RPMI8226 (cell line): ENCODE measurements at places on chromosomes 3 and 15.

GRCh38 chr15:75672646-75673425, 25.1 kb downstream of the SNX33 start:
- DNase-seq, result no peak

GRCh38 chr3:188348435-188349244, 194.7 kb downstream of the LPP start:
- DNase-seq, result no peak

GRCh38 chr3:162538906-162539305, 1042.3 kb downstream of the OTOL1 start:
- no peak for DNase-seq

- DNase-seq, result no peak
These were observed 7.9 kb downstream of the PRRT3 start for GRCh38 chr3:9944271-9944670.

DNA sequence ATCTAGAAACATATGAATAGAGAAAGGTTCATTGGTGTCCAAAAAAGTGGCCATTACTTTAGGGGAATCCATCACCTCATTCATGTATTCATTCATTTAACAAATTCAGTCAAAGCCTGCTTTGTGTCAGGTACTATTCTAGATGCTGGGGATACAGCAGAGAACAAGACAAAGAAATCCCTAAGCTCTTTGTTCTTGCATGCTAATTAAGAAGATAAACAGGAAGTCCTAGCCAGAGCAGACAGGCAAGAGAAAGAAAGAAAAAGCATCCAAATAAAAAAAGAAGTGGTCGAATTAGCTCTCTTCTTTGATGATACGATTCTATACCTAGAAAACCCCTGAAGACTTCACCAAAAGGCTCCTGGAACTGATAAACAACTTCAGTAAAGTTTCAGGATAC, 12.4 kb upstream of the ZMAT3 start:
- DNase-seq, result no peak

DNA sequence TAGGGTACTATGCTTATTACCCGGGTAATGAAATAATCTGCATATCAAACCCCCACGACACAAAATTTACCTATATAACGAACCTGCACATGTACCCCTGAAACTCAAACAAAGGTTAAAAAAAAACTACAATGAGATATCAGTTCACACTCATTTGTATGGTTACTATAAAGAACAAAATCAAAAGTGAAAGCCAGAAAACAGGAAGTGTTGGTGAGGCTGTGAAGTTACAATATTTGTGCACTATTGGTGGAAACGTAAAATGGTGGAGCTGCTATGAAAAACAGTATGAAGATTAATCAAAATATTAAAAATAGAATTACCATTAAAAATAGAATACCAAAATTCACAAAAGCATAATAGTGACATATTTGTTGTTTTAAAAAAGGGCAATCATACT, 128.9 kb downstream of the ZIC1 start:
- DNase-seq, result no peak

- no peak for DNase-seq
These were observed 494.3 kb upstream of the KCNMB2 start for GRCh38 chr3:178041931-178042330.

GRCh38 chr3:38122712-38123290, 14.1 kb downstream of the ACAA1 start:
- DNase-seq, result no peak

DNA sequence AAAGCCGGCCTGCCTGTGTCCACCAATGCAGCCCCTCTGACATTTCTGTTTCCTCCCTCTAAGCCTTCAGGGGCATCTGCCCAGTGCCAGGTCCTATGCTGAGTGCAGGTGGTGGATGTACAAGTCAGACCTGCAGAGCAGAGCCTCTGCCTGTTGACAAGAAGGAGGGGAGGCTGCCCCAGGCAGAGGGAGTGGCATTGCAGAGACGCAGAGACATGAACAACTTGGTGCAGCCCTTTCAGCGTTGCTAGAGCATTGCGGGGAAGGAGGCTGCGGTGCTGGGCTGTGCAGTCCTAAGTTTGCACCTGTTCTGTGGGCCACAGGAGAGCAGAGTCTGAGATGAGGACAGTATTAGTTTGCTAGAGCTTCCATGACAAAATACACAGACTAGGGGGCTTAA, 65.2 kb downstream of the LSM3 start:
- no peak for DNase-seq

- no peak for DNase-seq
These were observed 110.8 kb downstream of the ADCY5 start for GRCh38 chr3:123337948-123338619.

DNA sequence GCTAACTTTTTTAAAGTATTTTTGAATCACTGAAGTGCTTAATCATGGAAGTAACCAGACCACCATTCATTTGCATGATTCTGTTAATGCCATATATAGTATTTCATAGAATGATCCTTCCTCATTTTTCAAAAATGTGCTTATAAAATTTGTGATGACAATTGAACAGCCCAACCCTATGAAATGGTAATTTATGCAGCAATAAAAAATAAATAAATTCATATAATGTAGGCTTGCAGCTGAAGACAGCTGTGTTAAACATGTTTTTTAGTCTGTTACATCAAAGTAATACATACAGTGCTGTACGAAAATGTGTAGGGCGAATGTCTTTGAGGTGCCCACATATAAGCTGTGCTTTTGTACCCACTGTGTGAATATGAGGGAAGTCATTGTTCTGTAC, 131.7 kb downstream of the FILIP1L start:
- no peak for DNase-seq

- no peak for DNase-seq
These were observed 501.5 kb upstream of the THBS1 start for GRCh38 chr15:39079296-39079847.

DNA sequence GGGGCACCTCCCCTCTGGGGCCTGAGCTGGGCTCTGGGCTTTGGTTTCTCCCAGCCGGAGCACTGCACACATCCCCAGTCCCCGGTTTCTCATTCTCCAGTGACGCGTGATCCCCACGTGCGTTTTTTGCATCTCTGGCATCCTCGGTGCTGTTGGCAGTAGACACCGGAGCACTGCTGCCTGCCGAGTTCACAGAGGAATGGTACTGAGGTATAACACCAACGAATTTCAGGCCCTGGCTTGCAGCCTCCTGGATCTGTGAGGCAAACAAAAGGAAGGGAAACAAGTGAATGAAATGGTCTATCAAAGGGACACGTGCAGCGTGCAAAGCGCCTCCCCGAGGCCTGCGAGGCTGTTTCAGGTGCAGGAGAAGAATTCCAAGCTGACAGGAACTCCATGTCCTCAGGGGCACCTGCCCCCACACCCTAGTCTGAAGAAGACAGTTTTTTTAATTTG, 112.9 kb downstream of the OXNAD1 start:
- DNase-seq, result no peak

DNA sequence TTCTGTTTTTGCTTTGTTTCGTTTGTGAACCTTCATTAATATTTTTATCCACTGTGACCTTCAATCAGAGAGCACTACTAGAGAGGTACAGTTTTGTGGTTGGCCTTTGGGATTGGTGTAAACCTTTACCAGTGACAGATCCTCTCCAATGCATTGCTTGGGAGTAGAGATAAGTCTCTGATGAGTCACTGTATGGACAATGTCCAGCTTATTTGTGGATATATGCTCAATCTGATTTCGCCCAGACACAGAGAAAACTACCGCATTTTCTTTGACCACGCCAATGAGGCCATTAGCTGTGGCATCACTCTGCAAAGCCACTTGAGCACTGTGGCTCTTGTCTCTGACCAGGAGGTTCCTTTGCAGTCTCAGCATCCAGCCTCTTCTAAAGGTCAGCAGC, 964.7 kb downstream of the TUSC7 start:
- DNase-seq, result no peak

DNA sequence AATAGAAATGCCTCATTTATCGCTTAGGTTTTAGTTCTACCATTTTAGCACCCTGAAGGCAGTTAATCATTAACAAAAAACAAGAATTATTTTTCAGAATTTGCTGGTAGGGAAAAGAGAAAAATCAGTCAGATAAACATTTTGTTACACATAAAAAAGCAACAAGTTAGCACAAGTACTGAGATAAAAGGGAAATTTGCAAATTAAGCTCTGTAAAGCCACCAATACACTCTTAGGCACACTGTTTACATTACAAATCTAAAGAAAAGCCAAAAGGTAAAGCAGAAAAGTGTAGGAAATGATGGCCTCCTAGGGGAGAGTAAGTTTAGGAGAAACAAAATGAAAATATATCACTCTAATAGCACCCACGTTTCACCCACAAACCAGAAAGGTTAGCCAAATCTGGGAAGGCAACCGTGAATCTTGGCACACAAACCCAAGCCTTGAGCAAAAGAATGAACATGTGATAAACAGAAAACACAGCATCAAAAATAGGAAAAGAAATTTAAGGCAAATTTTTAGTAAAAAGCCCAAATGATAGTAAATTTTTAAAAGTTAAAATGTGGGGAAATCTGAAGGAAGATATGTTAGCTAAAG, 1.6 kb upstream of the SATB1 start:
- DNase-seq, result no peak

DNA sequence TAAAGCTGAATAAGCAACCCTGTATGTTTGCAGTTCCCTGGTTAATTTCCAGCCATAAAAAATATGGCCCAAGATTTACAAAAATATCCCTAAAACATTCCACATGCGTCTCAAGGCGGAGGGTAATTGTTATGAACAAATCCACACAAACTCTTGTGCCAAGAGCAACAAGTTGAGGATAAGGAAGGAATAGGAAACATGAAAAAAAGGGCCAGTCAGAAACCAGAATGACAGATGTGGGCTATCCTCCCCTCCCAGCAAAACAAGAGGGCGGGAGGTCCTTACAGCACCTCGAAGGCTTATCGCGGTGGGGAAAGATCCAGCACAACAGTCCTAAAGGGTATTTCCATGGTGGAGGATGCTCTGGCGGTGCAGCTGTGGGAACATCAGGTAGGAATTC, 155.6 kb upstream of the HES1 start:
- DNase-seq, result no peak

- no peak for DNase-seq
These were observed 231.9 kb upstream of the SEMA6D start for GRCh38 chr15:47485419-47485818.

DNA sequence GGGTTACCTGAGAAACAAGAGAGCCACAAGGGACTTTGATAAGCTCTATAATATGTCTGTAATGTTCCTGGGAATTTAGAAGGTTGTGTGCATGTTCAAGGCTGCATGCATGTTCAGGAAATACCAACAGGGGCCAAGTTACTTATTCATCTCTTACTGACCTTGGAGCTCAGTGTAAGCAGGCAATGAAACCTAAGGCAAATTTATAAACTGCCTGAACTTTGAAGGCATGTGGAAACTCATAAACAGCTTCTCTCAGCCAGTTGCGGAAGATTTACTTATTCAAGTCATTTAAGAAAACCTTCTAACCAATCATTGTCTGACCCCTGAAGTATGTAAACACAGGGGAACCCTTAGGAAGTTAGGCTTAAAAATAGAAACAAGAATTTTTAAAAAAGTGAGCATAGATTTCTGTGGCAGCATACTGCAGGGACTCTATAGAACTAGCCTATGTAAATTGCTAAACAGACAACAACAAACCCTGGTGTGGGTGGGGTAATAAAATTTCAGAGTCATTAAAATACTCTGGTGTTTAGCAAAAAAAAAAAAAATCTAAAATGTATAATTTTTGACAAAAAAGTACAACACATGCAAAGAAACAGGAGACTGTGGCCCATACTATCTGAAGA, 57.2 kb downstream of the SLC15A2 start:
- DNase-seq, result no peak

- peak; percentile 67 for DNase-seq
These were observed 29.9 kb upstream of the TTC14 start for GRCh38 chr3:180571831-180572598.

- DNase-seq, result peak; percentile 66
These were observed 22.1 kb upstream of the POLG start for GRCh38 chr15:89356634-89357298.

- DNase-seq, result no peak
These were observed 396.1 kb downstream of the VGLL3 start for GRCh38 chr3:86594838-86595237.

DNA sequence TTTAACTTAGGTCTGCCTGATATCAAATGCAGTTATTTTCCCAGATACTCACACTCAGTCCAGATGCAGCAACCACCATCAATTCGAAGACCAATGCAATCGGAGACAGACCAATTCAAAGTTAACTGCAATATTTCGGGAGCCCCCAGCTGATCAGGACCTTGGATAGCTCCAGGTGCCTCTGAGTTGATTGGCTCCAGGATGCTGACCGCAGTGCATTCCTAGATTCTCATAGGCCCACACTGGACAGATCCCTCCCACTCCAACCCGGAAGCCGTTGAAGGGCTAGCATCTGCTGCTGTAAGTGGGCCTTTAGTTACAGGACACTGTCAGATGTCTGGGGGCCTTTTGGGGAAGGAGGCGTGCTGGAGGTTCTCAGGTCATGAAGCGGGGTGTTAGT, 89.5 kb upstream of the ATP2B2 start:
- DNase-seq, result peak; percentile 83

- no peak for DNase-seq
These were observed 155.4 kb upstream of the CCDC54 start for GRCh38 chr3:107221856-107222255.

- DNase-seq, result no peak
These were observed 1284.7 kb downstream of the ROBO1 start for GRCh38 chr3:78483090-78483489.

GRCh38 chr15:34043391-34043790, 4.4 kb upstream of the AVEN start:
- DNase-seq, result no peak

DNA sequence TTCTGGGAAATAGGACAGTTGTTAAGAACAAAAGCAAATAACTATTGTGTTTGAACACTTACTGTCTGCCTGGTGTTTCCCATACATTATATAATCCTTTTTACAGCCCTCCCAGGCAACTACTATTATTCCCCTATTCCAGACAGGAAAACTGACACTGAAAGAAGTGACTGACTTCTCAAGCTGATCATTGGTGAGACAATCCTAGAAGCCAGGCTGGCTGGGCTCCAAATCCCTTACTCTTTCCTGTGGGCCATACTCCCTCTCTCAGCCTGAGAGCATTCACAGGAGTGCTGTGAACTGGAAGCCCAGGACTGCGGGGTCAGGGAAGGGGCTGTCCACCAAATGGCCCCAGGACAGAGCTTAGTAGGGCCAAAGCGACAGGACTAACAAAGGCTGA, 39.2 kb upstream of the PDE8A start:
- no peak for DNase-seq

DNA sequence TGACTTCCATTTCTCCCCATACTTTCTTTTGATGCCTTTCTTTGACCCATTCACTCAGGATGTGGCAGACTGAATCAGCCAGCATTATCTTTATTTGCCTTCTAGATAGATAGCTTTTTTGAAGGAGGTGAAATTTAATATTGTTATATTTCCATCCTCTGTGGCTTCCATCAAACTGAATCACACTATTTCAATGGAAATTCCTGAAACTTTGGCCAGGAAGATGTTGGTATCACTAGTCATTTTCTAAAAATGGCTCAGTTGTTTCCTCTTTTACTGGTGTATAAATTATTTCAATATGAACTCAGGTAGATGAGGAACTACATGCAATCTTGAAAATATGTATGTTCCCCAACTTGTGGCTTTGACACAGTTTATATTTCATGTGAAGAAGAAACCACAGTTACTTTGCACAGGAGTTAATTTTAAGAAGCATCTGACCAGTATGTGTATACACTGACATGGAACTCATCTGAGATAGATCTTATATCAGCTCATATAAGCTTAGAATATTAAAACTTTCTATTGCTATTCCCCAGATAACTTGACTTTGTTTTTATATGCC, 248.3 kb downstream of the CGGBP1 start:
- DNase-seq, result no peak
